Sigmoid colon (tissue), 7 donors: ENCODE measurements at places on chromosomes 7 and 10. TPM values are rescaled to one million over a fixed set of nuclear protein-coding genes. Genes with fewer than 3 reads are reported as not detected.

DNA sequence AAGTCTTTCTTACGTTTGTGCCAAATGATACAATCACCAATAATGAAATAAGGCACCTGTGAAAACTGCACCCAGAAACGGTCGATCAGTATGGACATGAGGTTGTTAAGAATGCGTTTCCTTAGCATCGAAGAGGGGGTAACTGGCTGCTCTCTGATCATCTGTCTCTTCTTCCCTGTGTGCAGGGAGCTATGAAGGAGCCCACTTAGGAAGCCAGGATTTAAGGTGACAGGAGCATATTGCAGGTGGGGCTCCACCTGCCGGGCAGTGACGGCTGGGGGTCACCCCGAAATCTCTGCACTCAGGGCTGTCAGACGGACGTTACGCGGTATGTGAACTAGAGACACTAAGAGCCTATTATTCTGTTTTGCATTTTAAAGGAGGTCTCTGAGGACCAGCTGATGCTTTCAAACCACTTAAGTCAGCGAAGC lies 64.5 kb downstream of the CARD11 start:
- no peak for DNase-seq
- no peak overlapping the region for H3K4me3 ChIP-seq
- no peaks in the 10 kb centered on the region for H3K27me3 ChIP-seq

- no peak overlapping the region for H3K27ac ChIP-seq
- no peaks in the 10 kb centered on the region for H3K27me3 ChIP-seq
- H3K4me3 ChIP-seq, result no peak overlapping the region
- H3K36me3 ChIP-seq, result no peaks in the 10 kb centered on the region
- H3K4me1 ChIP-seq, result peaks cover 52% of the 10 kb centered on the region
Measured at GRCh38 chr10:125037145-125037877, 95.4 kb downstream of the ZRANB1 start.

DNA sequence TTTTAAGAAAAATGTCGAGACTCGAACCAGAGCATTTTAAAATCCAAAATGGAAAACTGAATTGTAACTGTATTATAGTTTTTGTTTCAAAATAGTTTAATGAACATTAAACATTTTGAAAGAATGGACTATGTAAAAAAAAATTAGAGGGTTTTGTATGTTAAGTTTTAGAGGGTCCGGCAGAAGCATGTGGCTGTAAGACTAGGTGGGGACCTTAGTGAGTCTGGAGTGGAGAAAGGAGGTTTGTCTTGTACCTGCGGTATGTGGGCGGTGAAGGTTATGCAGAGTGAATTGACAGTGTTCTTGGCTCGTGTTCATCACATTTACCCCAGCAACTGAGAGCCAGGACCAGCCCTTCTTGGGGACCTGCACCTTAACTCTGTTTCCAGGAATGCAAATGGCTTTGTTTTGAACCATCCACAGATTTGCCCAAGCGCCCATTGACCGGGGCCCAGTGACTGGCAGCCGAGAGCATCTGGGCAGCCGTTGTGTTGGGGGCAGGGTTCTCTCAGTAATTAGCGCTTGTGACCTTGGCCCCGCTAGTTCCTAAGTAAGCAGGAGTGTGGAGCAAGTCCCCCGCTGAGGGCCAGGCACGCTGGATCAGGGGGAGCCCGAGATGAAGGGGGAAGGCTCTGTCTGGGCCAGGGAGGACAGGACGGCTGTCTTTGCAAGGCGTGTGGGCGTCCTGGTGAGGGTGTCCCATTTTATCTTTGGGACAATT lies 1.4 kb upstream of the KLF6 start:
- H3K4me1 ChIP-seq, result peaks cover 9% of the 10 kb centered on the region
- H3K27ac ChIP-seq, result peak overlapping the region; percentile 100
- no peaks in the 10 kb centered on the region for H3K27me3 ChIP-seq

DNA sequence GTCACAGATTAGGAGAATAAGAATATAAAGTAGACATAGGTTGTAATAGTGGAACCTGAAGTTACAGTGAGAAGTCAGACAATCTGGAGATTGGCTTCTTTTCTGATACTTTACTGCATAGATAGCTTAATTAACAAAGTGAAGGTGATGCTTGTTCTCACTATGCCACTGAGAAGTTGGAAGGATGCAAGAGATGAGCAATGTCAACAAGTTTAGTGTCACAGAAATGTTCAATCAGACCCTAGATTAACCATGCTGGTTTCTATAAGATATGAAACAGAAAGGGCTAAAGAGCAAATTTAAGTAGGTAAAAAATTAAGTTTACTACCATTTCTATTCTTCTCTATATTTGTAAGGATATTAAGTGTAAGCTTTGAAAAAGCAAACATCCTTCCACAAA lies 838.6 kb upstream of the SORCS1 start:
- no peaks in the 10 kb centered on the region for H3K36me3 ChIP-seq
- no peak overlapping the region for H3K4me3 ChIP-seq
- H3K27ac ChIP-seq, result no peak overlapping the region

GRCh38 chr10:34716958-34717357 lies 98.1 kb downstream of the PARD3 start:
- no peaks in the 10 kb centered on the region for H3K36me3 ChIP-seq
- no peaks in the 10 kb centered on the region for H3K27me3 ChIP-seq
- H3K4me3 ChIP-seq, result no peak overlapping the region
- H3K27ac ChIP-seq, result no peak overlapping the region

Gene FAM237B
- total RNA-seq, result not detected
